ENCODE measurements at places on chromosomes 12 and 14.

DNA sequence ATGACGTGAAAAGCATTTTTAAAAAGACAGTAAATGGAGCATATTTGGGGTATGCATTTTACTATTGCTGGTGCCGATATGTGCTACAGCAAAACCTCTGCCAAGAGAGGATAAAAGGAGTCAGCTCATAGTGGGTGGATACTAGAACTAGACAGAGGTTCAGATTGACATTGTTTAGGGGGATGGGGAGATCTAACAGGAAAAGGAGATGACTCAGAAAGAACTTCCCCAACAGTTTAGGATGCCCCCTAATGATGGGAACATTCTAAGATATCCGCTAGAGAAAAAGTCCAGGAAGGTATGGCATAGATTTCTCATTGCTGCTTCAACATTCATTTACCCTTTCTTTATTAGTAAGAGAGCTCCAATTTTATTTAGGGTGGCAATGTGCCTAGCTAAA lies 110.5 kb upstream of the CLEC14A start:
- no peak for DNase-seq

DNA sequence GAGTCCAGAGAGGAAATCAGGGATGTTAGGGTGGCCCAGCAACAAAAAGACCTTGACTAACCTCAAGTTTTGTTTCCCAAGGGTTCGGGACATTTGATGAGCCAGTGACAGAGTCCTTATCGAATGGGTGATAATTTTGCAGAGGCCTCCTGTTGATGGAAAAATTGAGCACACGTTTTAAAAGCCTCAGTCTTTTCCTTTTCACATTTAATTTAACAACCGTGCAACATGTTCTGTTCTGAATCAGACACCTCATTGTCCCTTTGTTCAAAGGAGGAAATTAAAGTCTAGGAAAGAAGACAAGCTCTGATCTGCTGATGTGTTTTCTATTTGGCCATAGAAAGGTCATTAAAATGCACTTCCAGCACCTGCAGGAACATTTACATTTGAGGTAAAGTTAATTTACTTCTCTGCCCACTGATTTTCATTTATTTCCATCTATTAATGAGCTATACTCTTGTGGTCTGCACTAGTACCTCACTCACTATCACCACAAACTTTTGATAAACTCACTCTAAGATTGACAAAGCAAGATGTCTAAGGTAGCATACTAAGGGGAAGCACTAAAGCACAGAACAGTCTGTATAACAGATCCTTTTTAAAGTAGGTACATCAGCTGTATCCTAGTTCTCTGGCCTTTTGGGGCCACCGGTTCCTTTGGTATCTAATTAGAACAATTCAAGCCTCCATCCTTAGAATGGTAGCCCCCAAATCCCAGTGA lies 147.0 kb downstream of the RPAP3 start:
- no peak for DNase-seq

- DNase-seq = peak; percentile 16
These were observed 4.9 kb downstream of the PTGER2 start for GRCh38 chr14:52318826-52319645.

GRCh38 chr12:2306735-2307134 lies 253.9 kb downstream of the CACNA1C start:
- DNase-seq = no peak

DNA sequence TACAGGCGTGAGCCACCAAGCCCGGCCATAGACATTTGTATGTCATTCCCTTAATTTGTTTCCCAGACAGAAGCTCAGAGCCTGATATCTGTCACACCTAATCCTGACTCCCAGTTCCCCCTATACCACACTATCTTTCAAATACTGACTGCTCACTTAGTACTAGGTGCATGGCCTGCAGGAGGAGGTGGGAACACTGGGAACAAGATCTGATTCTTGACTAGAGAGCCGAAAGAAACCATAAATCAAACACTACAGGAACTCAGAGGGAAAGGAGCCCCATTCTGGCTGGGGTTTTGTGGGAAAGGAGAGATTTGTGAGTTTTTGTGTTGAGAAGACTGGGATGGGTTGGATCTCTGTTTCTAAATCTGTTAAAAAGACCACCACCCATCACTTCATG lies 4.9 kb downstream of the KHNYN start:
- no peak for DNase-seq

GRCh38 chr14:33081259-33081658 lies 142.6 kb downstream of the NPAS3 start:
- no peak for DNase-seq

GRCh38 chr14:103867523-103867953 lies 20.2 kb upstream of the PPP1R13B start:
- DNase-seq = no peak

DNA sequence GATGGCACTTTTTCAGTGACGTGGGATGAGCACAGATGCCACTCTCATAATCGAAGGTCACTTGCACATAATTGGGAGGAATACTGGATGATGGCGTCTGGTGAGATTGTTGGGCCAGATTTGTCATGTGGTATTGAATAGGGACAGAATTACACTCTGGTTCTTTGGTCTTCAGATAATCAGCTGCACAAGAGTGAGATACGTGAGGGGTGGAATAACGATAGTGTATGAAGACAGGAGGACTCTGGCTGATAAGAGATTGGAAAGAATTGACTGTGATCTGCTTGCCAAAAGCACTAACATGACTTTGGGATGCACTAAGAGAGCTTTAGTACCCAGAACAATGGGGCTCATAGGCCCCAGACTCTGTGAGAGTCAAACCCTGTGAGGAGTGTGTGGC lies 7.0 kb upstream of the RABGGTA start:
- no peak for DNase-seq

- DNase-seq = peak; percentile 65
These were observed 20.5 kb downstream of the ZDHHC22 start for GRCh38 chr14:77120771-77121743.
